Stimulated activated CD4-positive, alpha-beta T cell treated with anti-CD3 and anti-CD28 coated beads, Interleukin-1b, Interleukin-23, amount 100 ng/mL, for 48 hours (primary cell): ENCODE measurements at places on chromosomes 4 and X.

DNA sequence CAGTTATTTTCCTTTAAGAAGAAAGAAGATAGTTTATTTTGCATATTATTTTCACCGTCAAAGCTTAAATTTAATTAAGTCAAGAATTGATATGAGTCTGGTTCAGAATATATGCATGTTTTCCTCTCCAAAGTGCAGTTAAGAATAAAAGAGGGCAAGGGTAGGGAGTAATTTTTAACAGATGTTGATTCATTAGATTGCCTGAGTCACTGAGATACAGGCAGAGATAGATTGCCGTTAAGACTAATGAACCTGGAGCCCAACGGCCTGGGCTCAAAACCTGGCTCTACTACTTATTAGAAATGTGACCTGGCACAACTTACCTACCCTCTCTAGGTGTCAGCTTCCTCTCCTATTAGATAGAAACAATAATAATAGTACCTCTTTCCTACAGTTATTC, 1037.4 kb upstream of the PABPC4L start:
- DNase-seq, result no peak

DNA sequence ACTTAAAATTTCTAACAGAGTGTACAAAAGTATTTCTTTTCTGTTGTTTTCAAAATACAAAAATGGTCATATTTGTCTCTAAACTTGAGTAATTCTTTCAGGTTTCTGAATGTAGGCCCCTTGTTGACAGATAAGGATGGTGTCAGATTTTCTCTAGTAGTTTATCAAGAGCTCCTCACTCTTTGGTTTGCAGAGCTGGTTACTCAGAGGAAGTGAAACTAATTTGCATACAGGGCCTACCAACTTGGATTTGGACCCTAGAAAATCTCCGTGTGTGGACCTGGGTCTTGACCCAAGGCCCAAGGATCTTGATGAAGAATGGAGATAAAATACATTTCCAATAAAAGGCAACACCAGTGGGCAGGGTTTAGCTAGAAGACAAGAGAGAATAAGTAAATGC, 433 bp upstream of the ADH6 start:
- DNase-seq, result no peak

- DNase-seq, result no peak
These were observed 505.5 kb downstream of the ANKRD50 start for GRCh38 chr4:124206779-124207605.

- no peak for DNase-seq
These were observed 48.3 kb downstream of the ATXN3L start for GRCh38 chrX:13271511-13271910.

- DNase-seq, result no peak
These were observed 1382.2 kb downstream of the PCDH18 start for GRCh38 chr4:136150046-136150445.

DNA sequence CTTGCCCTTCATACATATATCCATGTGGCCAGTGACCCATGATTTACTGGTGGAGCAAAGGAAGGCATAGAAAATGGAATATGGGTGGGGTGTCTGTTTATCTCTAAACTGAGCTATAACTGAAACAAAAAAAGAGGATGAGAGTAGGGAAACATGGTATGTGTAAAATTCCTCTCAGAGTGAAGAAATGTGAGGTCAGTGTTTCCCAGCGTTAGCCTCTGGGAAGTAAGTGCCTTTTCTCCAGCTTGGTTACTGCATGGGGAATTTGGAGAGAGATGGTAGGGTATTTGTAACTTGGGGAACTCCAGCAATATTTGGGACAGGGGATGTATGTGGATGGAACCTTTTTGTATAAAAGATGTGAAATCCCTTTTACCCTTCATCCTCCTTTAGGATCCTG, 89.4 kb downstream of the AFF1 start:
- DNase-seq, result no peak

- no peak for DNase-seq
These were observed 131.5 kb downstream of the PACRGL start for GRCh38 chr4:20831746-20832145.

DNA sequence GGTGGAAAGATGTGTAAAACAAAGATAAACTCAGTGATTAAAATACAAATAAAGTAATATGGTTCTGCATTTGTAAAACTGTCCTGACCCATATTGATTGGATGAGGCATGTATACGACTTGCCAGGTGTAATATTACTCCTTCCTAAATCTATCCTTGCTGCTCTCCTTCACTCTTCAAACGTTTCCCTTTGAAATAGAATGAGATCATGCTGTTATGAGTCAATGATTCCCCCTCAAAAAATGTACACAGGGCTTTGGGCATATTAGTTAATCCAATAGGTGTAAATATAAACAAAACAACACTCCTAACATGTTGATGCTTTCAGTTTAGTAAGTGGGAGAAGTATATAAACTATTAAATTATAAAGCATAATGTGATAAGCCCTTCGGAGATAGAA, 117.4 kb upstream of the GPM6A start:
- DNase-seq, result no peak

- no peak for DNase-seq
These were observed 199.0 kb upstream of the DDX53 start for GRCh38 chrX:22800806-22801205.

GRCh38 chr4:70915874-70916559, 13.8 kb downstream of the MOB1B start:
- DNase-seq, result no peak

DNA sequence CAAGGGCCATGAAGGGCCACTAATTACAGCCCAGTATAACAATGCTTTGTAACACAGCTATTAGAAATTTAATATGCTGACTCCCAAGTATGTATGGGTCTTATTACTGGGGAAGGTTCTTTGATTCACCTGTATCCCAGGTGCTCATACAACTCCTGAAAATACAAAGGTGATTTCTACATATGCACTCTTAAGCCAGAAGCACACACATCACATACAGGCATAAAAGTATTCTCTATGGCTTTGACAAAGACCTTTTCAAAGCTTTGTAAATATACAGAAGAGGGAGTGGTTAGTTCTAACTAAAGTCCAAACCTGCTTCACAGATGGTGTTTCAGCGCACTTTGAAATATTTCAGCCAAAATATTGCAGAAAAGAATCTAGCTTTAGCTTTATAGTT, 191.5 kb downstream of the SNCA start:
- no peak for DNase-seq

- no peak for DNase-seq
These were observed 99.4 kb downstream of the LUZP4 start for GRCh38 chrX:115388879-115389278.

GRCh38 chr4:158722291-158722916, 792 bp downstream of the PPID start:
- DNase-seq, result no peak

DNA sequence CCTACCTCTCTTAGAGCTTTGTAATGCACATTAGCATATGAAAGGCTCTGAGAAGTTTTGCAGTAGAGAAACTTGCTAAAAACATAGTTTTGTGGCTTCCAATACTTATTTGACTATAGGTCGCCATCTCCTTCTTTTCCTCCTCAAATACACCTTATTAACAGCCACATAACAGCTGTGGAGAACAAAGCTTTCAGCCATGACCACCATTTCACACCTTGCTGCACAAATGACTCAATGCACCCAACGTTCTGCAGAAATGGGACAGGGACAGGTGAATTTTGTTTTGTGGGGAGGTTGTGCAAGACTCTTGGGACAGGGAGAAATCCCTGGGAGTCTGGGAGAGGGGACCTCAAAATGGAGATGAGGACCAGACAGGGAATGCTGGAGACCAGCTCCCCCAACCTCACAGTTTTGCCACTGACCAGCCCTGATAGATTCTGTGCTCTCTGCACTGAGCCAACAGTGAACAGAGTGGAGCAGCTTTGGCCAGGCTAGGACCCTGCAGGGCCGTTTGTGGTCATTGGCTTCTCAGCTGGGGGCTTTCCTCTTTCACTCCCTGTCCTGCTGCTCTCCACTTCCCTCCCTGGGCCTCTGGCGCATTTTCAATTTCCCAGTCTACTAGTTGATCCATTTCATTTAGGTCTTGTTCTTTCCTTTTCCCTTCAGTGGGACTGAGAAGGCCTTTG, 16.6 kb downstream of the FRMPD3 start:
- DNase-seq, result no peak
